ENCODE measurements at places on chromosomes 7 and 10.

- no peak for DNase-seq
These were observed 38.0 kb upstream of the SRPK2 start for GRCh38 chr7:105426606-105427146.

DNA sequence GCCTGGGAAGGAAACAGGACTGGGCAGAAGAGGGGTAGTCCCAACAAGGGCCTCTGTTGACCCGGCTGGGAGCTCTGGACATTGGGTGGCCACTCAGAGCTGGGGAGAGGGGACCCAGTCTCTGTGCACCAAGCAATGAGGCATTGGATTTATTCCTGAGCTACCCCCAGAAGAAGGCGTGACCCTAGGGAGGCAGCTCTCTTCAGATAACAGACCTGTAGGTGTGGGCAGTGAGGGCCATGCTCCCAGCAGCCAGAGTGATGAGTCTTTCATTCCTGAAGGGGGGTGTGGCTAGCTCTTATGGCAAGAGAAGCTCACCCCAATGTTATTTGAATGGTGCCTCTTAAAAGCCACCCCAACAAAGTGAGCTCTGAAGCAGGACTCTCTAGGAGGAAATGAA is 20.4 kb downstream of the TEX36 start:
- peak; percentile 16 for DNase-seq

DNA sequence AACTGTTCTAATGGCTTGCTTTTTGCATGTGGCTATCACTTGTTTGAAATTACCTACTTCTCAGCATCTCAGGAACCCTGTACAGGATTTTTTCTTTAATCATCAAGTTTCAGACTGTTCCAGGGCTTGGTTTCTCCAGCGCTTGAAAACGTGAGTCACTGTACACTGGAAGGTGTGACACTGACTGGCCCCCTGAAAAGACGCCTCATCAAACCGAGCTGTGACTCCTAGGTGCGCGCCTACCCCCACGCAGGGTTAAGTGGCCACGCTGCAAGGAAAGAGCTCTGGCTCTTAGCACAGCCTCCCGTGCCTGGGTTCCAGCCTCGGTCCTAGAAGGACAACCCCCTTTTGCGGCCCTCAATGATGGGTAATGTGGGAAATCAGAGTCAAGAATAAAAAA is 81.0 kb downstream of the EBF3 start:
- DNase-seq, result no peak

GRCh38 chr7:36844374-36844773 is 120.1 kb upstream of the AOAH start:
- DNase-seq, result no peak

DNA sequence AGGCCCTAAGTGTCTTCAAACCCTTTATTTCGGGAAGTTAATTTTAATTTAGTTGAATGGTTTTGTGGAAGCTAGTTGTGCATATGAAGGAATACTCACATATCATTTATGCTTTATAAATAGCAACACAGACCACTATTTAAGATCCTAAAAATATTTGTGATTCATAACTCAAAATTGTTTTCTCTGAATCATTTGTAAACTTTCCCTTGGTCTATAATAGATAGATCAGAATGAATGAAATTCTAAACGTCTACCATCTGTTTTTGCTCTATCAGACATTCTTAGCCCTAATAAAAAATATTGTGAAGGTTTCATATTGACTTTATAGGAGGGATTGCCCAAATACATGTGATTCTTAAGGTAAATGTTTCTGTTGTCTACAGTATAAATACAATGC is 43.5 kb downstream of the LOXL4 start:
- peak; percentile 37 for DNase-seq

- no peak for DNase-seq
These were observed 6.1 kb downstream of the NAMPT start for GRCh38 chr7:106278695-106279094.

- DNase-seq, result no peak
These were observed 551.1 kb upstream of the POT1 start for GRCh38 chr7:125480762-125481161.
